ENCODE measurements at places on chromosomes 16 and 17. TPM values are rescaled to one million over a fixed set of nuclear protein-coding genes. Genes with fewer than 3 reads are reported as not detected.

GRCh38 chr16:56608876-56609462, 585 bp downstream of the MT2A start:
- no peak for DNase-seq

The AURKB gene
- total RNA-seq = 1.9 TPM

DNA sequence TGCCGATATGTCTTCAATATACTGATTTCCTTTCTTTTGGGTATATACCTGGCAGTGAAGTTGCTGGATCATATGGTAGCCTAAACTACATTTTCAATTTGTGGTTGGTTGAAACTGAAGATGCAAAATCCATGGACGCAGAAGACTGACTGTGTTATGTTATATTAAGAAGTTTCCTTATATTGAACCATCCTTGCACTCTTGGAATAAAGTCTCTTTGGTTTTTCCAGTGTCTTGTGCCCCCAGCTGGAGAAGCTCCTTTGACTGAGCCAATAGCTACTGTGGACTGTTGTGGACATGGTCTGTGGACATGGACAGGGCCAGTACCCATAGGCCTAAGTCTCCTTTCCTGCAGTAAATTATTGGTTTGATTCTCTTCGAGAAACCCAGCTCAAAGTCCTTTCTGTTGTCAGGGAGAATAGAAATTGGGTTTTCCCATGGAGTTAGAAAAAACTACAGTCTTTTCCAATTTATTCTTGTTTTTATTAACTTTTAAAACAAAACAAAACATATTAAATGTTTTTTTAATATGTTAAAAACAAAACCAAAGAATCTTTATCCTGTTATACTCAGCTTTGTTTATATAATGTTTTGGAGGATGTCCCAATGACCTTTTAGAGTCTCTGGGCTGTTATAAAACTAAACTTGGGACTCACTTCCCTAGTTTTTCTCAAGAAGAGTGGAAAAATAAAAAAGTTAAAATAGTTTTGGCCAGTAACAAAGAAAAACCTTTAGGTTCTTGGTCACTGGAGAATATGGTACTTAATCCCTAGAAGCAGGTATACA, 15.2 kb upstream of the IL34 start:
- no peak for DNase-seq

- DNase-seq = no peak
Measured at GRCh38 chr16:84557504-84557903, 53.0 kb upstream of the MEAK7 start.

DNA sequence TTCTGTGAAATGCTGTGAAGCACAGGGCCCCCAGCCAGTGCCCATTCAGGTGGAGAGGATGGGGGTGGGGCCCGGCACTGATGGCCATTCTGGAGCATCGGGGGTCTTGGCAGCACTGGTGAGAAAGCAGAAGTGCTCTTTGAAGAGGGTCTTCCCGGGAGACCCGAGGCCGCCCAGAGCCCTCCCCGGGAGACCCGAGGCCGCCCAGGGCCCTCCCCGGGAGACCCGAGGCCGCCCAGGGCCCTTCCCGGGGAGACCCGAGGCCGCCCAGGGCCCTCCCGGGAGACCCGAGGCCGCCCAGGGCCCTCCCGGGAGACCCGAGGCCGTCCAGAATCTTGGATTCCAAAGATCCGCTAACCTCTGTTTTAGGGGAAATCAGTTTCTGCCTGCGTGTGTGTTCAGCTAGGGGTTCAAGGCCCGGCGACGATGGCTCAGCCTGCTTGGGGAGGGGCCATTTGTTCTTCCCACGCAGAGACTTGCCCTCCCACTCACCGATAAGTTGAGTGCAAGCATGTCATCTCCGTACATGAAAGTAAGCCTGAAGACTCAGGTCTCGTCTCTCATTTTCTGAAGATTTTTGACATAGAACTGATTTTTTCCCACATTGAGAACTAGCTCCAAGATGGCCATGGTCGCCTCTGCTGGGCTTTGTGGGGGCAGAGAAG, 35.2 kb upstream of the CAPN15 start:
- no peak for DNase-seq

- no peak for DNase-seq
Measured at GRCh38 chr17:82927661-82928601, 88.1 kb upstream of the ZNF750 start.

- peak; percentile 66 for DNase-seq
Measured at GRCh38 chr17:11511696-11512095, 86.6 kb upstream of the DNAH9 start.

- DNase-seq = no peak
Measured at GRCh38 chr16:84566545-84567257, 51.2 kb downstream of the COTL1 start.

DNA sequence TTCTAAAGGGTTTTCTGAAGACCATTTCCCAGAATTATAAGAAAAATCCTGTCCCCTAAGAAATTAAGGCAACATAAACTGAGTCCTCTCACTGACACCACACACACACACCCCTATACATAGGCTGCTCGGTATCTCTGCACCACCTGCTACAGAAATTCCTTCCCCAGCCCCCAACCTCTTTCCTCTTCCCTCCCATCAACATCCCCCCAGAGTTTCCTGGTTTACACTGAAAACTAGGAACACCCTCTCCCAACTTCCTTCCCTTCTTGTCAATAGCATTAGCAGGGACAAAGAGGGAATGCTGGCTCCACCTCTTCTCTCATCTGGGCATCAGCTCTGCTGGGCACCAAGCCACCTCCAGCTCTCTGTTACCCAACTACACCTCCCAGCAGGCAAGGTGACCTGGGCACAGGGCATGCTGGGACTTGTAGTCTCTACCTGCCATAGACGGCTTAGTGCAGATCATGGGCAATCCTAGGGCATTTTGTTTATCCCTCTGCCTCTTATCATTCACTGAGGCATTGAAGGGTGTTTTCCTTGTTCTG, 15.7 kb downstream of the CAVIN1 start:
- DNase-seq = peak; percentile 89

GRCh38 chr17:59105852-59106462, 723 bp downstream of the TRIM37 start:
- peak; percentile 47 for DNase-seq

GRCh38 chr17:19401321-19402010, 9.6 kb upstream of the RNF112 start:
- no peak for DNase-seq

GRCh38 chr17:82611140-82612058, 36.8 kb downstream of the WDR45B start:
- no peak for DNase-seq

DNA sequence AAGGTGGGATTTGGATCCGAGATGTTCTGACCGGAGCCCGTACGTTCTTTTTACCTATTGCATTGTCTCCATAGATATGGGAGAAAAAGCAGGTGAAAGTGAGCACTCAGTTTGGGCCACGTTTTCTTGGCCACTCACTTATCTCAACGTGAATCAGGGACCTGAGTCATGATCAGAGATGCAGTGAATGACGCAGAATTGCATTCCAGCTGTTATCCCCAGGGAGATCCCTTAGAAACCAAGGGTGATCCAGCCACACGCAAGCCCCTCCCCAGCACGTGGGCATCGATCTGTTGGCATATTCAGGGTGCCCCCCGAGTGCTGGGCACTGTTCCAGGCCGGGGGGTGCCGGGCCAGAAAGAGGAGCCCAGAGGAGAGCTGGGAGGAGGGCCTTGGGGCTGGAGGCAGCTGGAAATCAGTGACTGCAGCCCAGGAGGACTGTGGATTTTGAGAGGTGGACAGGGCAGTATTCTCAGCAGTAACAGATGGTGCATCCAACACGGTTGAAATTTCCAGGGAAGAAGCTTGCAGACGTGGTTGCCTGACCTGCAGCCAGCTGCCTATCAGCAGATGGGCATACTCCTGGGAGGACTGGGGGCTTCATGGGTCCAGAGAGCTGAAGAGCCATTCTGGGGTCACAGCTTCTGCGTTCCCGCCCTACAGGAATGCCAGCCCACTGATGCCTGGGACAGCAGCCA, 87.2 kb upstream of the CACNG5 start:
- no peak for DNase-seq

DNA sequence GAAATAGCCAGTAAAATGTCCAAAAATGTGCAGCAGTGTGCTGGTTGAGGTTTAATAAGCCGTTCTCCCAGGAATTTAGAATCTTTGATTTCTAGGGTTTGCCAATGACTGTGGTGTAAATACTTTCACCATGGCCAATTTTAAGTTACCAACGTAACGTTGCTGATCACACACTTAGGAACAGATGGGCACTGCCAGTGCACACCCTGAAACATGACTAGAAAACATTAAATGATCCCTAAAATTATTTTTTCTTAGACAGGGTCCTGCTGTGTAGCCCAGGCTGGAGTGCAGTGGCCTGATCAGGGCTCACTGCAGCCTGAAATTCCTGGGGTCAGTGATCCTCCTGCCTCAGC, 3.2 kb downstream of the CA5A start:
- no peak for DNase-seq

- DNase-seq = no peak
Measured at GRCh38 chr17:61504697-61505096, 52.5 kb downstream of the TBX4 start.

DNA sequence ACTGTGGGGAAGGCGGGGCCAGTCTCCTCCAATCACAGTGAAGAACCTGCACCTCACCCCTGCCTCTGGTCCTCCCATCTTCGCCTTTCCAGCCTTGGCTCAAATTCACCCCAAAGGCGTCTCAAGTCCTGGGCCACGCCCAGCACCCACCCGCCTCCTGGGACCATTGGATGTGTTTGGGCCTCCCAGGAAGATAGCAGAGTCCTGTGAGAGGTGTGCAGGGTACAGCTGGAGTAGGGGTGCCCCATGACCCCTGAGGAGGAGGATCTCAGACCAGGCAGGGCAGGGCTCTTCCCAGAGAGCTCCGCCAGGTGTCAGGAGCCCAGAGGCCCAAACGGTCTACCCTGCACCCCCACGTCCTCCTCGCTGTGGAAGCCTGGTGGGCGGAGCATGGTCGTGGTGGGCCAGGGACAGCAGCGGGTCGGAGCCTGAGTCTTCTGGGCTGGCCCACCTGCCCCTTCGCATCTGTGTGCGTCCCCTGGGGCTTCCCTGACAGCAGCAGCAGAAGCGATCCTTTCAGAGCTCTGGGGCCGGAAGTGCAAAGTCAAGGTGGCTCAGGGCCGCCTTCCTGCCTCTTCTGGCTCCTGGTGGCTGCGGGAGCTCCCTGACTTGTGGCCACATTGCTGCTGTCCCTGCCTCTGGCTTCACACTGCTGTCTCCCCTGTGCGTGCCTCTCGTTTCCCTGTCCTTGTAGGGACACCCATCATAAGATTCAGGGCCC, 34.9 kb upstream of the ZNF469 start:
- DNase-seq = no peak

- peak; percentile 56 for DNase-seq
Measured at GRCh38 chr17:42179911-42180410, 981 bp downstream of the KCNH4 start.

The CLEC18B gene
- total RNA-seq = 6.0 TPM

- no peak for DNase-seq
Measured at GRCh38 chr16:54957403-54958166, 26.9 kb downstream of the IRX5 start.

GRCh38 chr16:79267146-79267545, 333.4 kb downstream of the MAF start:
- no peak for DNase-seq
